ENCODE measurements at places on chromosomes 12 and 14. TPM values are rescaled to one million over a fixed set of nuclear protein-coding genes. Genes with fewer than 3 reads are reported as not detected.

DNA sequence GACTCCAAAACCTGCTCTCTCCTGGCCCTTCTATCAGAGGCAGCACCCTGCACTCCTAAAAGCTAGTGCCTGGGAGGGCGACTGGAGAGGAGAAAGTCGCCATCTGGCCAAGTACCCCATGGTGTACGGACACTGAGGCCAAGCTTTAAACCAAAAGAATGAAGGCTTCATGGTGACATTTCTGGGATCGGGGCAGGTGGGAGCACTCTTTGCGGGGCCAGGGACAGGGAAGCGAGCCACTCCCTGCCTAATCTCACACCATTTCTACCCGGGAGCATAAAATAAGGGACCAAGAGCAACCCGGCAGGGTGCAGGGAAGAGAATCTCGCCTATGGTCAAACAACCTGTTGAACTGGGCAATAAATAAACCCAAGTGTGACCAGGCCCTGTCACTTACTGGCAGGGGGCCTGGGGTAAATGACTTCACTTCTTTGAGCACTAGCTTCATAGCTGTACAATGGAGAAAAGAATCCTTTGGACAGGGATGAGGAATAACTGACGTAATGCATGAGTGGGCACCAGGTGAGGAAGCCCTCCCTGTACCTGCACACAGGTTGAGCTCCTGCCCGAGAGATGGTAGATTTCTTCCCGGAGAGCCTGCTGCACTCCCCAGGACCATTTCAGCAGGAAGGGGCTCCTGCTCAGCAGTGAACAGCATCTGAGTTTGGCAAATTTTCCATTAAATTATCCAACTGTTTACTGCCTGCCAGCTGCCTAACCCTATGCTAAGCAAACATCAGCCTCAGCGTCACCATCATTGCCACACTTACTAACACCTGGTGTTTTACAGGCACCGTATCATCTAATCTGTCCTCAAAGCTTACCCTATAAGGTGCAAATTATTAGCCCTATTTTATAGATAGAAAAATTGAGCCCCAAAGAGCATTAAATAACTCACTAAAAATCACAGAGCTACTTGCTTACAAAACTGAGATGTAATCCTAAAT, 2.0 kb downstream of the SERPINA1 start:
- DNase-seq, result no peak

- DNase-seq, result no peak
Measured at GRCh38 chr12:75603475-75603874, 92.1 kb upstream of the KRR1 start.

DNA sequence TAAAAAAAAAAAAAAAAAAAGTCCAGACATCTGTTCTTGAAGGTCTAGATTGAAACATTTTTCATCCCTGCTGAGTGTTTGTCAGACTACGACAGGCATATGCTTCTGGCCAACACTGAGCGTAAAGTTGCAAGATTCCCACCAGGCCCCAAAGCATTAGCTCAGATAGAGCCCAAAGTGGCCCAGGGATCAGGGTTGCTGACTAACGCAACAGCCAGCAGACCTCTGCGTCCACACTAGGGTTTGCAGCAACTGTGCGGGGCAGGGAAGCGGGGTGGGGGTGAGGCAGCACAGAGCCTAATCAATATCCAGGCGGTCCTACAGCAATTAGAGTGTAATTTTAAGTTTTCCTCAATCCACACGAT, 55.7 kb downstream of the SSH1 start:
- peak; percentile 72 for DNase-seq

DNA sequence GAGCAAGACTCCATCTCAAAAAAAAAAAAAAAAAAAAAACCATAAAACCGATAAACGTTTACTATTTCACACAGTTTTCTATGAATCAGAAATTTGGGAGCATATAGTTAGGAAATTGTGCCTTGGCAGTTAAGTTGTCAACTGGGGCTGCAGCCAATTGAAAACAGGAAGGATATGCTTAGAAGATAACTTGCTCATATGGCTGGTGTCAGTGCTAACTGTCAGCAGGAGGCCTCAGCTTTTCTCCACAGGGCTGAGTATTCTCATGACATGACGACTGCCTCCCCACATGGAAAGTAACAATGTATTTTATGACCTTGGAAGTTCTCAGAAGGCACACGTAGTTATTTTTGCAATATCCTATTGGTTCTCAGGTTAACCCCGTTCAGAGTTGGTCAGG, 29.6 kb upstream of the OR5AU1 start:
- no peak for DNase-seq

DNA sequence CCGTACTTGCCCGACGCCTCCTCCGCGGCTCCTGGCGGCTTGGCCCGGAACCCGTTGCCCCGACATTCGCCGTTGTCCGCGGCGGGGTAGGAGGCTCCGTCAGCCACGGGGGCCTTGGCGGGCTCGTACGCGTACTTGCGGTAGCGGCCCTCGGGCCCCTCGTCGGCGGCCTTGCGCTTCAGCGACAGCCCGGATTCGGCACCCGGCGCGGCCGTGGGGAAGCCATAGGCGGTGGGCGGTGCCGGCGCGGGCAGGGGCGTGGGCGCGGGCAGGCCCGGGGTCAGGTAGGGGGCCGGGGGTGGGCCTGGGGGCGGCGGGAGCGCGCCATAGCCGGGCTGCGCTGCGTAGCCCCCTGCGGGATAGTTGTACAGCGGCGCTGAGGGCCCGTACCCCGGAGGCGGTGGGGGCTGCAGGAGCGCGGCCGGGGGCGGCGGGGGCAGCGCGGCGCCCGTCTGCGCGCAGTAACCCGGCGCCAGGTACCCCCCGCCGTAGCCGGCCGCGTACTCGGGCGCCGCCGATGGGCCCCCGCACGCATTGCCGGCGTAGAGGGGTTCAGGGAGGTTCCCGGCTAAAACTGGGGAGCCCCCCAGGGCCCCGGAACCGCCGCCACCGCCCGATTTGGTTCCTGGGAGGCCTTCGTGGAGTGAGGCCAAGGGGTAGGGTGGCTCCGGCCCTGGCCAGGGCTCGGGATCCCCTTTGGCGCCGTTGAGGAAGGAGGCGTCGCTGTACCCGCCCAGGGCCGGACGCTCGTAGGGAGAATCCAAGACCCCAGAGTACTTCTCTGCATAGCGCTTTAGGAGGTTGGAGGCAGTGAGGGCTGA, 26.9 kb downstream of the FIGNL2 start:
- DNase-seq, result no peak

DNA sequence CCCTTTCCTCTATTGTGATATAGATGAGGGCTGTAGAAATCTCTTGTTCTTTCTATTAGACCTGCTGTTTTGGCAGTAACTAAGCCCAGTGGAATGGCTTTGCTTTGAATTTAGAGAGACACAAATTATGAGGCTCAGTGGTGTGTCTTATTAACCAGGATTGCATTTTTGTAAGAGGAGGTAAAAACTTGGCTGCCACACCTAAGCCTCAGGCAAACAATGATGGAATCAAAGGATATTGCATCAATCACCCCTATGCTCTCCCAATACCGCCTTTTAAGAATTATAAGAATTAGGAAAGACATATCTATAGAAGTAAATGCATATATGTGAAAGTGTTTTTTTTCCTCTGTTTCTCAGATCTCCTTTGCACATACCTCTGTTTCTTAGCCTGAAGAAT, 63.3 kb downstream of the ACSS3 start:
- DNase-seq, result no peak

DNA sequence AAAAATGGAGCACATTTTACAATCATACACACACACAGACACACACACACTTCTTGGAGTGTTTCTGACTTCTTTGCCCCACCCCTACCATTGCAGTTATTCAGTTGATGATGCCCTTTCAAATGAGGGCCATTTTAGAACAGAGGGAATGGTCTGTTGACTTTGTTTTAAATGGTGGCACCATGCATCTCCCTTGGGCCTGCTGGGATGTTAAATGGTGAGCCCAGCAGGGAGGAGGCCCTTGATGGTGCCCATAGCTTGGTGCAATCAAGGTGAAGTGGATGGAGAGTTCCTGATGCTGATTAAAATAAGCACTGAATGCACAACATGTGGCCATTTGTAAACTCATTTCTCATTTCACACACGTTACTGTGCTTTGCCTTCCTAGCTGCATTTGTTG, 13.3 kb downstream of the C12orf75 start:
- no peak for DNase-seq

DNA sequence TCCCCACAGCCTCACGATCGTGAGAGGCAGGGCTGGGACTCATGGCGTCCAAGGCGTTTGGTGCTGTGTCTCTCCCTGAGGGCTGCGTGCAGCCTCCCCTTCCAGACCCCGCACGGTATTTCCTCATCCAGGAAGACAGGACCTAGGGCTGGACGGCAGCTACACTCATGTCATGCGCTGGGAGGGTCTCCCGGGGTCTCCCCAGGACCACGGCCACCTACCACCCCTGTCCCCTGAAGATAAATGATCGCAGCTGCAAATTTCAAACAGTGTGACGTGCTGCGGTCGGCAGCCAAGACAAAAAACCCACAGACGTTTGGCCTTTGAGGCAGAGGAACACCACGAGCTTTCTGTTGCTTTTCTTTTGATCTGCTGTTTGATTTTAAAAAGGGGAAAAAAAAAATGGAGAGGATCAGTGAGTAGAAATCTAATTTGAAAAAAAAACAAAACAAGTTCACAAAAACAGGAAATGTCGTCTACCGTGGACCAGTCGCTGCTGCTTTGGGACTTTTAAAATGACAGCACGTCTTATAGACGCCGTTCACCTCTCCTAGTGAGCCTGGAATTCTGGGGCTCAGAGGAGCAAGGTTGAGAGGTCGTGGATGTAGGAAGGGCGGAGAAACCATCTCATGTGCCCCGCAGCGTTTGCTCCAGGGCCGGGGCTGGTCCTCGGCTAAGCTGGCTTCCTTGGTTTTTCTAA, 237.6 kb downstream of the SLC41A2 start:
- DNase-seq, result no peak

- no peak for DNase-seq
Measured at GRCh38 chr12:71981149-71981548, 42.5 kb downstream of the TPH2 start.

DNA sequence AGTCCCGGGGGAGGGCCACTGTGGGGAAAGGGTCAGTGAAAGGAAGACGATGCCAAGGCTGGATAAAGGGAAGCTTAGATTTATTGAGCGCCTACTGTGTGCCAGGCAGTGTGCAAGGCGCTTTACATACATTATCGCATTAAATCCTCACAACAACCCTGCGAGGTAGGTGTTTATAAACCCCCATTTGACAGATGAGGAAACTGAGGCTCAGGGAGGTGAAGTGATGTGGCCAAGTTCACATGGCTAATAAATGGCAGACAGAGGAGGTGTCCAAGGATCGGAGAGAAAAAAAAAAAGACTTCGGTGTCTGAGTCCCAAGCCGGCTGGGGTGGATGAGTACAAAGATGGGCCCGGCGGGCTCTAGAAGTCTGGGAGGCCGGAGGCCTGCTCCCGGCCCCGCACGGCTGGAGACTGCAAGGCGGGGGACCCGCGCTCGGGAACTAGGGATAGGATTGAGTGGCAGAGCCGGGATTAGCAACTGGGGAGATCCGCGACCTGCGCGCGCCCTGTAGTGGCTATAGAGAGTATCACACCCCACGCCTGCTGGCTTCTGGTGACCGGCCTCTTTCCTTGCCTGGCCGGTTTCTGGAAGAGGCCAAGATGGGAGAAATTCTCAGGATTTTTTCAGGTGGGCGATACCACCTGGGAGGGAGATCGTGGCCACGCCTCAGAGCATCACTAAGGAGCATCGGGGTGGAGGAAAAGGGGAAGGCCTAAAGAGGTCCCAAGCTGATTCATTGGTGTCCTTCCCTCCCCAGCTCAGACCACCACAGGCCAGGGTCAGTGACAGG, 3.9 kb downstream of the DDN start:
- no peak for DNase-seq

GRCh38 chr12:132250707-132251106, 78.7 kb downstream of the GALNT9 start:
- DNase-seq, result no peak

DNA sequence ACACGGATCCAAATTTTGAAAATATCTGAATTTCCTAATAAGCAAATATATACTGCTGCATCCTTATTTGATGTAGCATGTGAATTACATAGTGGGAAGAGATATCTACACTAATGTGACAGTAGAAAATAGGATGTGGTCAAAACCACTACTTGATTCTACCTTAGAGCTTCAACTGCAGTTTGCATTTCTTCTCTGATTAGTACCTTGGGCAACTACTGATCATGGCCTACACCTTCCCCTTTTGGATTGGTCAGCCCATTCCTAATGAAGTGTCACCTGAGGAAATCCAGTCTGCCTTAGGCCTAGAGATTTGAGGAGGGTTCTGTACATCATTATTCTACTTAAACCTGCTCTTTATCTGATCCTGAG, 10.7 kb downstream of the LLPH start:
- no peak for DNase-seq

GRCh38 chr14:60637479-60638315, 11.6 kb downstream of the SIX1 start:
- DNase-seq, result peak; percentile 40

DNA sequence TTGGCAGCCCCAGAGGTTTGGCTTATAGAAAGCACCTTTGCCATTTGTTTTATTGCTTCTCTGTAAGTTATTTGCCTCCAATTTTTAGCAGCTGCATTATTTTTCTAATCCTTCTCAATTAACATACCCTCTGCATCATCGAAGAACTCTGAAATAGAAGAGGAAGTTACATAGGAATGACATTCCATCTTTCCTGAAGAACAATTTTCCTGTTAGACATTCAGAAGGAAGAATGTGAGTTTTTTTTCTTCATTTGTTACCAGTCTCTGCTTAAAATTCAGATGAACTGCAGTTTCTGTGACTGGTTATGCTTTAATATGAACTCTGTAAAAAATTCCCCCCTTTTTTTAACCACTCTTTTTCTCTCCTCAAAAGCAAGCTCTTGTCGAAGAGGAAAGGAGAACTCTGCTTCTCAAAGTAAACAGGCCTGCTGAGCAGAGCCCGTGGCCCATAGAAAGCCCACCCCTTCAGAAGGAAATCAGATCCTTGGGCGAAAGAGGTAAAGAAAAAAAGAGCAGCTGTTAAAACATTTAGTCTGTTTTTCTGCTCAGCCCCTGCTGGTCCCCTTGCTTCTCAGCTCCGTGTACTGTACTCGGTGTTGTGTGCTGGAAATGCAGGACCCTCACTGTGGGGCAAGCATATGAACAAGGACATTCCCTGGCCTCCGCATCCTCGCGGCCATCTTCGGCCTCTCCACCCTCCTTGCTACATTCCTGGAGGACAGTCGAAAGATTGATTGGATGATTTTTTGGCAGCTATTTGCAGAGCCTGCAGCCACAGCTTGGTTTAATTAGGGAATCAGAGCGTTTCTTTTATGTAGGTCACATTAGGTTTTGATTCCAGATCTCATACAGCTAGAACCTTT, 164.4 kb upstream of the LRIG3 start:
- DNase-seq, result no peak

DNA sequence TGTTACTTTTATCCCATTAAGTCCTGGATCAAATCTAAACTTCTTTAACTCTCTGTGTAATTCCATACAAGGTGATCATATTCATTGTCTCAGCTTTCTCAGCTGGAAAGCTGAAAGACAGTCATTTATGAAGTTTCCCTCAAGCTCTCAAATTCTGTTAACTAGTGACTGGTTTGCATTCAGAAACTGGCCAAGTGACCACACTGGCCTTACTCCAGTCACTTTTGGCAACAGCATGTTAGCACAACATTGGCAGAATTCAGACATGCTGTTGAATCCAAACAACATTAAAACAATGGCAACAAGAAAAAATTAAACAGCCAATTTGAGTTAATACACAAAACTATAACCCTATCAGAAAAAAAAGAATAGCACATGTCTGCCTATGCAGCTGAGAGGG, 343.3 kb downstream of the MDGA2 start:
- DNase-seq, result no peak

Gene TGM1
- total RNA-seq, result 0.20 TPM

Gene DPPA3
- total RNA-seq, result not detected

Gene RGS6
- 2.4 TPM for total RNA-seq

Measured in gastrocnemius medialis (tissue), 4 donors.